Left lobe of liver (tissue), 2 donors: ENCODE measurements at places on chromosomes 4 and X. TPM values are rescaled to one million over a fixed set of nuclear protein-coding genes. Genes with fewer than 3 reads are reported as not detected.

ZBTB33 gene
- total RNA-seq = 7.8 TPM

GRCh38 chr4:25826074-25826752, 36.6 kb downstream of the SEL1L3 start:
- no peak for DNase-seq

- no peak for DNase-seq
Observed at GRCh38 chr4:64967286-64967685, 558.0 kb upstream of the TECRL start.

DNA sequence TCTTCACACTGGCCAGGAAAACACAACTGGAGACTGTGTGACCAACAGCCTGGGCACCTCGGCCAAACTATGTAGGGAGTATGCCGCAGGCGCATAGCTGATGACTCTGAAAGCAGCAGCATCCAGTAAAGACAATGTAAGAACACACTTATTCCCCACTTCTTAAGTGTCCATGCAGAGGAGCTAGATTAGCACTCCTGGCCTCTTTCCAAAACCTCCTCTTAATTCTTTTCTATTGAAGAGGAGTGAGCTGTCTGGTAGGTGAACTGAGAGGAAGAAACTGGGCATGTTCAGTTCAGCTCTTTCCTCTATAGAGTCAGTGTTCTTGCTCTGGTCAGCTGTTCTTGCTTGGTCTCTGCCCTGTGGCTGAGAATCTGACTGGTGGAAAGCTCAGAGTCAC, 21.1 kb downstream of the NMU start:
- no peak for DNase-seq

- DNase-seq = no peak
Observed at GRCh38 chrX:13939741-13940597, 89.7 kb downstream of the GEMIN8 start.

GRID2 gene
- total RNA-seq = not detected

GRCh38 chr4:117162976-117163375, 77.6 kb upstream of the TRAM1L1 start:
- DNase-seq = no peak

DNA sequence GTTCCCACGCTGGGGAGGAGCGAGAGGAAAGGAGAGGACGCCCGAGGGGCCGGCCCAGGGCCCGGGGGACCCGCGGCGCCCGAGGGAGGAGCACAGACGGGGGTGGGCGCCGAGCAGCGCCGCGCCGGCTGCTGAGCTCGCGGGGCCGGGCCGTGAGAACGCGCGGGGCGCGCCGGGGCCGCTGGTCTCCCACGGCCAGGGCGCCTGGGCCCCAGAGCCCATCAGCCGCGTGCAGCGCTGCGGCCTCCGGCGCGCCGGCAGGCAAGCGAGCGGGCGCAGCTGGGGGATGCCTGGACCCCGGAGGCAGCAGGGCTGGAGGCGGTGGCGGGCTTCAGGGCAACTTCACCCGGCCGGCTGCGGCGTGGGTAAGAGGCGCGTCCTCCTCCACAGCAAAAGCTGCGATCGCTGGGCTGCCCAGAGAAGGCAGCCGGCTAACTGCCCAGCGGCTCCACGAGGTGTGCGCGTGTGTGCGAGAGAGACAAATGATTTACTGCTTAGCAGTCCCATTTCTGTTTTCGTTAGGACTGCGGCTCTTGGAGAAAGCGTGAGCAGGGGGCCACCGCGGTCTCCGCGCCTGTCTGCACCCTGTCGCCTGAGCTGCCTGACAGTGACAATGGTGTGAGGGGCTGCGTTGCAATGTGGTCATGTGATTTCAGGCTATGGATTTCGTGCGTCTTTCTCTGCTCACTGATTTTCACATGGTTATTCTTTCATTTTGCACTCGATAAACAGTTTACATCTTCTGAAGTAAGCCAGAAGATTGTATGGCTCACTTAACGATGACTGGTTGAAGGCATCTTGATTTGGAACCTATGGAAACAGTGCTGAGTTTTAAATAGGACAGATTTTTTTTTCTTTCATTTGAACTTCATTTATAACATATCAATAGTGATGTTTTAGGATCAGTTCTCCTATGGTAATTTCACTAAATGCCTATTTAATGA, 1.2 kb downstream of the GUCY1A1 start:
- DNase-seq = peak; percentile 56

- no peak for DNase-seq
Observed at GRCh38 chrX:139720136-139720535, 12.2 kb upstream of the MCF2 start.

USP26 gene
- total RNA-seq = not detected

GRCh38 chrX:114046695-114047279, 537.1 kb upstream of the HTR2C start:
- no peak for DNase-seq

DCAF12L2 gene
- total RNA-seq = not detected

PNMA6A gene
- total RNA-seq = 4.0 TPM

MAP9 gene
- total RNA-seq = 0.25 TPM

CCKAR gene
- not detected for total RNA-seq

ENAM gene
- total RNA-seq = 0.25 TPM

GRCh38 chr4:6298035-6298434, 28.4 kb downstream of the WFS1 start:
- DNase-seq = no peak

DNA sequence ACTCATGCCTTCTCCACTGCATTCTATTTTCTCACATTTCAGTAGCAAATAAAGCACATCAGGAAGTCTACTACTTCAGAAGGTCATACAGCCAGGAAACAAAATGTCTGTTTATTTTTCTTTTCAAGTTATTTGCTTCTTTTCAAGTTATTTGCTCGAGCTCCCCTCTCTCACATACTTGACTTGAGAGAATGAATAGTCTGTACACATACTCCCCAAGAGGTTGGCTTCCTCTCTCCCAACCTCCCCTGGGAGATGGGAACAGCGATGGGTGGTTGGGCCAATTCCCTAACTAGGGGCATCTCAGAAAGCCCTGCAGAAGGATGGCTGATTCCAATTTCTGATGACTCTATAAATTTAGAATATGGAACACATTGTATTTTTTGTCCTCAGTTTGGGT, 64.7 kb upstream of the PTPN13 start:
- DNase-seq = no peak

DNA sequence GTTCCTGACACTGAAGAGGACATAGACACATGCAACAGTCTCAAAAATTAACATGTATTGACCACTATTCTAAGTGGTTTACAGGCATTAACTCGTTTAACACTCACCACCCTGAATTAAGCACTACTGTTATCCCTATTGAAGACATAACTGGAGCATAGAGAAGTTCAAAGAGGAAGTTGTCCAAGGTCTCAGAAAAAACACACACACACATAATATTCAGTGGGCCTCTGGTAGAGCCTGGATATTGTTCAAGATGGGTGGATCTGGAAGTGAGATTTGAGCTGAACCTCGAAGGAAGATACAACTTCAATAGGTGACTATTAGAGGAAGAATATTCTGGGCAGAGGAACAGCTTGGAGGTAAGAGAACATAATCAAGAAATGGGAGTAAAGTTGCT, 334.9 kb downstream of the HNRNPD start:
- DNase-seq = no peak

GRCh38 chrX:107355533-107355932, 93.9 kb upstream of the FRMPD3 start:
- no peak for DNase-seq

GRCh38 chrX:22095286-22095685, 63.2 kb downstream of the PHEX start:
- DNase-seq = no peak

DNA sequence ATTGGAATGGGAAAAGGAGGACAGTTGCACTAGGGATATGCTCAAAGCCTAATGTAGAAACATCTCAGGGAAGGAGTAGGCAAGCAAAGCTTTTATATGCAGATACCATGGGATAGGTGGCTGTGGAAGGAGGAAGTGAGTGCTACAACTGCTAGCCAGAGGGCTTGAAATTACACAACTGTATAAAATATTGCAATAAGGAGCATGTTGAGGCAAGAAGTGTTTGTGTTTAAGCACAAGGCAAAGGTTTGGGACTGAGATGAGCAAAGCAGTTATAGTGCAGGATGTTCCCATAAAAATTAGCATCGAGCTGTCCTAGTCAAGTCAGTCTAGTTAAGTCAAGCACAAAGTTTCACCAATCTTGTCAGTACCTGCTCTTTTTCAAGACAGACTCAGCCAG, 35.6 kb upstream of the DCAF8L1 start:
- DNase-seq = no peak

GRCh38 chr4:153931804-153932203, 142.9 kb upstream of the SFRP2 start:
- DNase-seq = no peak

- no peak for DNase-seq
Observed at GRCh38 chr4:134862116-134862515, 660.5 kb upstream of the PABPC4L start.

DNA sequence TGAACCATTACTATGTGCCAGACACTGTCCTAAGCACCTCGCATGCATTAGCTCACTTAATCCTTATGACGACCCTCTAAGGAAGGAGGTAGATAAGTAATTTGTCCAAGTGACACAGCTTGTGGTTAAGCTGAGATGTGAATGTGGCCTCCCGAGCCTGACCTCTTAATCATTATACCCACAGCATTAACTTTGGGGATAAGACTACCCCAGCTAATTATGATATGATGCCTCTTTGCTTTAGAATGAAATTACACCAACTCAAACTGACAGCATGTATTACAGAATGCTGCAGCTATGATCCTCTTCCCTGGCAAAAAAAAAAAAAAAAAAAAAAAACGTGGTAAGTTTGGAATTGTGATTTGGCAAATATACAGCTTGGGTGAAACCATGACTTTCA, 53.5 kb downstream of the APBB2 start:
- DNase-seq = no peak

- DNase-seq = no peak
Observed at GRCh38 chrX:148593987-148594386, 93.6 kb downstream of the AFF2 start.

ZCCHC12 gene
- not detected for total RNA-seq

- no peak for DNase-seq
Observed at GRCh38 chr4:37685161-37685822, 884 bp downstream of the RELL1 start.

ARMCX2 gene
- 2.3 TPM for total RNA-seq

CDX4 gene
- total RNA-seq = not detected

GRCh38 chr4:4759232-4759631, 100.2 kb upstream of the MSX1 start:
- no peak for DNase-seq

DNA sequence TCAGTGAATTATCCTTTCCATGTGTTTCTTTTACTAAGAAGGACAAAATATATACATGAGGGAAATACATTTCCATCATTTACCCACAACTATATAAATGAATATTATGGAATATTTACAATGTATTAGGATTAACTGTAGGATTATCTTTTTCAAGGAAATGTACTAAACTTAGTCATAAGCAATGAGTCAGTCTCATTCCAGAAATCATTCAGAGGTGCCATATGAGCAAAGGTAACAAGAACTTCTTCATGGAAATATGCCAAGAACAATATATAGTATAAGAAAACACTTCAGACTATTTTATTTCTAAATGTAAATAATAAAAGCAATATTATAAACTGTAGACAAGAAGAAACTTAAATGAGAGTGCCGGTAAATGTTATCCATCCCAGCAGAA, 67.1 kb downstream of the USP38 start:
- no peak for DNase-seq

TRPC3 gene
- 0.25 TPM for total RNA-seq

GSX2 gene
- not detected for total RNA-seq

- DNase-seq = no peak
Observed at GRCh38 chrX:49059681-49060085, 884 bp downstream of the CCDC120 start.

- DNase-seq = no peak
Observed at GRCh38 chr4:165515201-165515600, 136.4 kb downstream of the CPE start.

GRCh38 chr4:36164900-36165630, 79.2 kb downstream of the ARAP2 start:
- DNase-seq = no peak

DNA sequence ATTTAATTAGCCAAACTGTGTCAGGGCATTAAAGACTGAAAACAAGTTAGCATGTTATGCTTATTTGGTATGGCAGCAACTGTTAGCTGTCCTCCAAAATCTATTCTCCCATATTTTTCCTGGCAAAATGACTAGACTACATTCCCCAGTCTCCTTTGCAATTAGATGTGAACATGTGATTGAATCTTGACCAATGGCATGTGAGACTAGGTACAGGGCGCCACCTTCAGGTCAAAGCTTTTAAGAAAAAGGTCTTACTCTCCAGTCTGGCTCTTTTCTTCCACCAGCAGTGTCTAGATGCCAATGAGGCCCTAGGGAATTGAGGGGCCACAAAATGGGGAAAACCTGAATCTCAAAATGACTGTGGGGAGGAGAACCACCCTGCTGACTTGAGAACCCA, 408.2 kb downstream of the SMARCA1 start:
- no peak for DNase-seq

DNA sequence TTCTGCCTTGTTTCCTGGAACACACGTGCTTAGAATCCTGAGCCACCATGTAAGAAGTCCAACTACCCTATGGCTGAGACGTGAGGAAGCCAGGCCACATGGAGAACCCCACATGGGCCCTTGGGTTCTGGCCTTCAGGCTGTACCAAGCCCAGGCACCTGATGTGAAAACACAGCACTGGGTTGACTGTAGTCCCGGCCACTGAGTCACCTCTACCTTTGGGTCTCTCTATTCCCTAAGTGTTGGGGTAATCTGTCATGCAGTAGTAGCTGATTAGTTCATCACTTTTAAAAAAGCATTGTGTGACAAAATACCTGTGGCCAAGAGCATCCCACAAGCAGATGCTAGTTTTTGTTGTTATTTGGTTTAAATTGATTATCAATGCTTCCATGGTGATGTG, 24.3 kb downstream of the CFAP97 start:
- no peak for DNase-seq

- DNase-seq = no peak
Observed at GRCh38 chr4:11343536-11343935, 85.2 kb downstream of the HS3ST1 start.

GRCh38 chr4:101039367-101039766, 308.0 kb downstream of the PPP3CA start:
- DNase-seq = no peak

GRCh38 chr4:173398220-173398619, 696 bp downstream of the SCRG1 start:
- no peak for DNase-seq

DNA sequence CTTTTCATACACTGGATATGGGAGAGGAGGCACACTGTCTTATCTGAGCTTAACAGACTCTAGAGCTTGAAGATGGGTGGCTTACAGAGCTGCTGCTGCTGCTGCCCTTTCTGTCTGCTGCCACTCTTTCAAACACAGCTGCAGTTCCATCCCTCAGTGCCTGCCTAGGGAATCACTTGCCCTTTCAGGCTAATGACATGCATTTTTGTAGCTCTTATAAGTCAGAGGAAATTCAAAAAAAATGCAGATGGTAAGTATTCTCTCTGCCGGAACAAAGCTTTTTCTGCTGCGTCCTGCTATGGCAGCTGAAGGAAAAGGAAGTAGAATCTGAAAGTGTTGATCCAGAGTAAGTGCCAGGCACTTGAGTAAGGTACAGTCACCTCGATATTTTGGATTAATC, 460.4 kb upstream of the DIAPH2 start:
- no peak for DNase-seq

NLGN4X gene
- 1.5 TPM for total RNA-seq
